Epithelial cell of proximal tubule (primary cell): ENCODE measurements at places on chromosomes 7 and 10. TPM values are rescaled to one million over a fixed set of nuclear protein-coding genes. Genes with fewer than 3 reads are reported as not detected.

DNA sequence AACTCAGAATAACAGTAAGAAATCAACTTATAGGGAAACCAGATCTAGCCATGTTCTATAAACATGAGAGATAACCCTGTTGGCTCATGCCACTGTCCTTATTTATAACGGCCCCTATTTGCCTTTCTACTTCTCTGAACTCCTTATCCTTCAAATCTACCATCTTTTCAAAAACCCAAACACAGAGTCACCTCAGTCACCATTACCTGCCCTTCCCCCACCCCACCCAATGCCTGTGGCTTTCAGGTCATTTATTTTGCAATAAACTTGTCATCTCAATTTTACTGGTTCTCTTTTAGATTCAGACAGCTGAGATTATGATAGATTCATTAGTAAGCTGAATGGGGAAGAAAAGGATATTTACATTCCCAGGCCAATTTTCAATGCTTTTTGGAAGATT is 53.6 kb downstream of the KMT2C start:
- no peak for DNase-seq

DNA sequence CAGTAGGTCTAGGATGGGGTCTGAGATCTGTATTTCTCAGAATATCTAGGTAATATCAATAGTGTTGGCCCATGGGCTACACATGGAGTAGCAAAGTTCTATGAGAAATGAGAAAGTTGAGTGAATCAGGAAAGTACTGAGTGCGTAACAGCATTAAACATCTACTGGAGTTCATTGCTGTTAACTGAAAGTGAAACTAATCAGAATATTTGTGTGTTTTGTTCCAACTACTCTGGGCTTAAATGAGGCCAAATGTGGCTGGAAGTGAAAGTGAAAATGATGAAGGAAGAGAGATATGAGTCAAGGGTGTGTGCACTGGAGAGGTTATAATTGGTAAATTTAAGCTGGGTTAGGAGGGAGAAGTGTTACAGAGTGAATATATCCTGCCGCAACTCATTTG is 46.5 kb downstream of the TMEM106B start:
- DNase-seq, result peak; percentile 9

GRCh38 chr10:125548356-125548755 is 134.6 kb downstream of the TEX36 start:
- no peak for DNase-seq

DNA sequence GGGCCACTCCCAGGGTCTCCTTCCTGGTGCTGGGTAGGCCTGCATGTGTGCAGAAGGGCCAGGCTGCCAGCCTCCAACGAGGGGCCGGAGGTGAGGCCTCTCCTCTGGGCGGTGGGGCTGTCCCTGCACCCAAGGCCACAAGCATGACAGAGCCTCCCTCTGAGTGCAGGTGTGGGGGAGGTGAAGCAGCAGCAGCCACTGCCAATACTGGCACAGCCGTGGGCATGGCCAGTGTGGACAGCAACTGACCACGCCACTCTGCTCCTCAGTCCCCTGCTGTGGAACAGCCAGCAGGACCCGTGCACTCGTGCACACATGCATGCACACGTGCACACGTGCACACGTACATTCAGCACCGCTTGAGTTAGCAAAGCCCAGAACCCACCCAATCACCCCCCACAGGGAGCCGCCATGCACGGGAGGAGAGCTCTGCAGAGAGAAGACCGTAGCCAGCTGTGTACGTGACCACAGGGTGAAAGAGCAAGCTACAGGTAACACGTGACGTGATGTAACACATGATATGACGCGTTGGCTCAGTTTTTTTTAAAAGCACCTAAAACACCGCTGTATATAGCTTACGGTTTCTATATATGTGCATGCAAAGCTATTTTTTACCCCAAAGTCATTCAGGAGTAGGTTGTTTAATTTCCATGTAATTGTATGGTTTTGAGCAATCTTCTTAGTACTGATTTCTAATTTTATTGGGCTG is 23.1 kb downstream of the PAPOLB start:
- DNase-seq, result no peak

- no peak for DNase-seq
These were observed 28.2 kb downstream of the ASNS start for GRCh38 chr7:97844036-97844435.

GRCh38 chr7:157813741-157814661 is 477.2 kb downstream of the DNAJB6 start:
- no peak for DNase-seq

- DNase-seq, result no peak
These were observed 86.6 kb upstream of the KCTD7 start for GRCh38 chr7:66542049-66542448.

GRCh38 chr7:36951257-36951697 is 227.0 kb upstream of the AOAH start:
- no peak for DNase-seq

DNA sequence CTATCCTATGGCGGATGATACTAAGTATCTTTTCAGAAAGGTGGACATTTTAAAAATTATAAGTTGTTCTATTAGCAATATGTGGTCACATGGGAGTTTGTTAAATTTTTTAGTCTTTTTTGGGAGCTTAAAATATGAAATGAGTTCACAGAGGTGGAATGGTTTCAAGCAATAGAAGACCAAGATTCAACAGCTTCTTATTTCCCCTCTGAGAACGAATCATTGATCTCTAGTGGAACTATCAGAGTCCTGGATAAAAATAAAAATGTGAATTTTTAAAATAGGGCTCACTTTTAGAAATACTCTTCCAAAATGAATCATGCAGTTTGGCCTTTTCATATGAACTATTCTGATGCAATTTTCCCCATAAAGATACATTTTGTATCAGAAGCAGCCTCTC is 467.7 kb upstream of the KLF6 start:
- no peak for DNase-seq

GRCh38 chr10:52348037-52348564 is 34.0 kb downstream of the DKK1 start:
- no peak for DNase-seq

DNA sequence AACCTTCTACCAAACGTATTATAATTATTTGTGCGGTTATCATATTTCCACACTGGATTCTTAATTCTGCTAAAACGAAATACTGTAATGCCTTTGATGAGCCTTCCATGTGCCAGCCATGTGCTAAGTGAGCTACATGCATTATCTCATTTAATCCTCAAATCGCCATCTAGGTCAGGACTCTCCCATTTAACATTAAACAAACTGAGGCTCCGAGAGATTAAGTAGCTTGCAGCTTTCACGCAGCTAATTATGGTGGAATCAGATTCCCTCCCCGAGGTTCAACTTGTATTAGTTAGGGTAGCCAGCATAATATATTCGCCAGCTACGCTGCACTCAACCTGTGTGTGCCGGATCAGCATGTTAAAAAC is 798 bp upstream of the TSPAN33 start:
- no peak for DNase-seq

GRCh38 chr10:86957471-86958115 is at the start of gene MMRN2:
TSS of gene MMRN2 (minus strand) at chr10:86957615. CDS start at chr10:86957541, 74 bp downstream.
- DNase-seq, result no peak

- peak; percentile 23 for DNase-seq
These were observed 115.3 kb downstream of the HIBADH start for GRCh38 chr7:27547401-27547800.

GRCh38 chr7:72430531-72430930 is 18.4 kb upstream of the CALN1 start:
- DNase-seq, result no peak

DNA sequence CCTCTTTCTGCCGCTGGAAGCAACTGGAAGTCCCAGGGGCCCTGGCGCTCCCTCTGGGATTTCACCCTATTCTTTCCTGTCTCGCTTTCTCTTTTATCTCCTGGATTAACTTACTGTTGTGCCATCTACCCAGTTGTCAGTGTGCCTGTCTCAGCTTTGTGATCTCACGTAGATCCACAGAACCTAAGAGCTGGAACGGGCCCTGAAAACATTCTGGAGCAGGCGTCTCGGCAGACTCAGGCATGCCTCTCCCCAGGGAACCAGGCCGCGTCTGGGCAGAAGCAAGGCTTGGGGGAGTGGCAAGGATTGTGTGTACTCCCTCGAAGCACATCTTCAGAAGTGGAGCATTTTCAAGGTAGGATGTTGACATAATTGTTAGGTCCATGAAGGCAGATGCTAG is 87.2 kb downstream of the KCNMA1 start:
- no peak for DNase-seq

- DNase-seq, result no peak
These were observed 50.5 kb upstream of the YAE1 start for GRCh38 chr7:39515534-39516228.

DNA sequence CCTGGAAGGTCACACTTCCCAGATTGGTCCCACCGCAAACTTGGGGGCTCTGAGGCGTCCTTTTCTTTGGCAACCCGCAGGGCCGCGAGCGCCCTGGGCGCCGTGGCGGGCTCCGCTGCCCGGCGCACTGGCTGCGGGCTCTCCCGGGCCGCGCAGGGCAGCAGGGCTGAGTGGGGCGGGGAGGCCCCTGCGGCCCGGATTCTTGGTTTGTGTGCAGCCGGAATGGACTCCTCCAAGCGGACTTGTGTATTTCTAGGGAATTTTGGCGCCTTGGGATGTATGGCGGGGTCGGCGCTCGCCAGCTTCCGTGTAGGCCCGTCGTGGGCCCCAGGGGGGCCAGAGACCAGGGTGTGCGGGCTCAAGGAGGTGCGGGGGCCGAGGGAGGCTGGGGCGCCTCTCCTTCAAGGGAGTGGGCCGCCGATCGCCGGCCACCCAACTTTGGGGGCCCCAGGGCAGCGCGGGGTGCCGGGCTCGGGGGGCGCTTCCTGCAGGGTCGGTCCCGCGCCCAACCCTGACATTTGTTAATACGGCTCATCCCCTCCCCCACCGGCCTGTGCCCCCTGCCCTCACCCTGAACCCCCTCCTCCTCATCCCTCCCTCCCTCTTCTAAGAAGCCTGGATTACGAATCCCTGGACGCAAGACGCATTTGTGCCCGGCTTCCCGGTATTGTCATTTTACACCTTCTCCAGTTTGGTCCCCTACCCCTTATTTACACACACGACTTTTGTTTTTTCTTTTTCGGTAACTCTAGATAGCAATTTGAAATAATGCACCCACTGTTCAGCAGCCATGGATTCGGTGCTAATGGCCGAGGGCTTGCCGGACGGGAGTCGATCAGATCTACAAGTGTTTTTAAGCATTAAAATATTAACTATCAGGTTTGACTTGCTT is 2.5 kb downstream of the TCF7L2 start:
- DNase-seq, result no peak

GRCh38 chr7:41045556-41046123 is 657.2 kb downstream of the INHBA start:
- DNase-seq, result no peak

DNA sequence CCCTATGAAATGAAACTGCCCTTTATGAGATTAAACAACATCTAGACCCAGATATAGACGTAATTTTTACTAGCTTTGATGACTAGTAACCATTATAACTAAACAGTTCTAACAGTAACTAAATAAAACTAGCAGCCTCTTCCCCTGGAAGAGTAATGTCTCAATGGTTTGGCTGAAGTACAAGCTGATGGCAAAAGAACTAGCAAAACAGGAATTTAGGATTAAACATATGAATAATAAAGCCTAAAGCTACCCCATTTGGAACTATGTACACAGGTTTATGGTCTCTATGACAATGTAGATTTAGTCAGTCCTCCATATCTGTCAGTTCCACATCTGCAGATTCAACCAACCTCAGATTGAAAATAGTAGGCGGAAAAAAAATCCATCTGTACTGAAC is 6.4 kb downstream of the DPY19L1 start:
- no peak for DNase-seq

- DNase-seq, result no peak
These were observed 211.9 kb upstream of the ETV1 start for GRCh38 chr7:14201353-14201752.

GRCh38 chr10:79292026-79292766 is 55.1 kb upstream of the PPIF start:
- no peak for DNase-seq

DNA sequence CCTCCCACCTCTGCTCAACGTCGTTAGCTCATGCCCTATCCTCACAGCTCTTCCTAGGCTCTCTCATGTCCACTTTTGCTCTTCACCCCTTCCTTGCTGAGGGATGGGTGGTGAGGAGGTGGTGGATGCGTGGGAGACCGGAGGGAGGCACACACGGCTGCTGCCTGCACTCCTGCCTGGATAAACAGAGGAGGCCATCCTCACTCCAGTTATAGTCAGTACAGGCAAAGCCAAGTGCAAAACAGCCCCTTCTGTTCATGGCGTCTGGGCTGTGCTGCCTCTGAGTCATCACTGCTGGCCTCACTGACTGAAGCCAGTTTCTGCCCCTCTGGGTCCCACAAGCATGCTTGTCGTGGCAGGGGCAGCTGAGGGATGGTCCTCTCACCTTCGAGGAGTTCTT is 31.9 kb upstream of the LRRC4 start:
- no peak for DNase-seq

- DNase-seq, result no peak
These were observed 78.7 kb upstream of the PDK4 start for GRCh38 chr7:95675016-95675415.

DNA sequence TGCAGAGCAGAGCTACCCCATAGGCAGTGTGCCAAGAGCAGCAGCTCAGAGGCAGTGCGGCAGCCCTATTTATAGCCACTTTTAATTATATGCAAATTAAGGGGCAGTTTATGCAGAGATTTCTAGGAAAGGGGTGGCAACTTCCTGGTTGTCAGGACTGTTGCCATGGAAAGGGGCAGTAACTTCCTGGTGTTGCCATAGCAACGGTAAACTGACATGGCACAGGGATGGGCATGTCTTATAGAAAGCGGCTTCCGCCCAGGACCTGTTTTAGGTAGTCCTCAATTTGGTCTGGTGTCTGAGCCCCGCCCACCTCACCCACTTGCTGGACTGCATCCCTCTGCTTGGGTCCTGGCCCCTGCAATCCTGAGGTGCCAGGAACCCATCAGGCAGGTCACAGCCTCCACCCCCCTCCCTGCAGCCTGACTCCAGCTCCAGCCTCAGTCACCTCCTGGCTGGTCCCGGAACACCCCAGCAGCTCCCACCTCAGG is 115.8 kb downstream of the TMEM130 start:
- DNase-seq, result no peak

GRCh38 chr7:12244129-12244528 is 33.0 kb downstream of the TMEM106B start:
- DNase-seq, result no peak

The AKR1C4 gene
- not detected in 2 replicates for total RNA-seq

The CPN1 gene
- not detected in 2 replicates for total RNA-seq

The OGDHL gene
- total RNA-seq, result 0.36 and 1.8 TPM in 2 replicates

The HGF gene
- not detected in 2 replicates for total RNA-seq

The DNAJB6 gene
- 108 and 147 TPM in 2 replicates for total RNA-seq

The ADAMTS14 gene
- 1.3 and 1.4 TPM in 2 replicates for total RNA-seq

The MRLN gene
- total RNA-seq, result not detected in 2 replicates

The GBX1 gene
- not detected in 2 replicates for total RNA-seq

The BHLHA15 gene
- 1.8 and 2.7 TPM in 2 replicates for total RNA-seq

The CASD1 gene
- total RNA-seq, result 10.9 and 11.6 TPM in 2 replicates

The NRCAM gene
- 2.0 and 11.0 TPM in 2 replicates for total RNA-seq

The AIMP2 gene
- total RNA-seq, result 113 and 128 TPM in 2 replicates

The MTURN gene
- 3.4 and 4.7 TPM in 2 replicates for total RNA-seq

The CXCL12 gene
- 0.46 and 0.94 TPM in 2 replicates for total RNA-seq
